ENCODE measurements at places on chromosomes 13 and 19.

- DNase-seq = no peak
Observed at GRCh38 chr13:94974015-94974951, 261.9 kb upstream of the SOX21 start.

DNA sequence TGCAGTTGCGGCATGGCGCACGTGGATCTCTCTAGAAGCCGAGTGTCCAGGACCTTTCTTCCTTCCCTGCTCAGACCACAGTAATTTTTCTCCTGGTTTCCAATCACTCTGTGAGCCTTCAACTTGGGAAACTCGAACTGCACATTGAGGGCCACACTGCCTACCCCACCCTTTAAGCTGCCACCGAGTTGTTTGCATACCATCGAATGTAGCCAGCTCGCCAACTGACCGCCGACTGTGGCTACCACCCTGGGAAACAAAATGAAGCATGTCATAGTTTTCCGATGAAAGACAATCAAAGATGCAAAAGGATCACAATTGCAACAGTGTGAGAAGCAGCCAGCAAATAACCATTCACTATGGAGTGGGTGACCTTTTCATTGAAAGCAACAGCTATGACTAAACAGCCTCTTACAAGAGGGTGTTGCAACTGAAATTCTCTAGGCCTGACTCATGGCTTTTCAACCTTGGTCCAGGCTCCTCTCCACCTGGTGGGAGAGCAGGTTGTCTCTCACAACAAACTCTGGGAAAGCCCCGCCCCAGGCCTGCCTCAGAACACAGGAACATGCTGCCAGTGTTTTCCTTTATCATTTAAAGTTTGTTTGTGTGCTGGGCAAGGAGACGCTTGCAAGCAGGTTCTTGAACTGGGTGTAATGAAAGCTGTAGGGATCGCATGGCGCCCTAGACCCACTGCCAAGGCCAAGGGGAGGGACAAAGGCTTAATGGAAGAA lies 141.7 kb upstream of the SERP2 start:
- DNase-seq = no peak

GRCh38 chr19:50812474-50812873 lies 11.1 kb downstream of the KLK1 start:
- no peak for DNase-seq

DNA sequence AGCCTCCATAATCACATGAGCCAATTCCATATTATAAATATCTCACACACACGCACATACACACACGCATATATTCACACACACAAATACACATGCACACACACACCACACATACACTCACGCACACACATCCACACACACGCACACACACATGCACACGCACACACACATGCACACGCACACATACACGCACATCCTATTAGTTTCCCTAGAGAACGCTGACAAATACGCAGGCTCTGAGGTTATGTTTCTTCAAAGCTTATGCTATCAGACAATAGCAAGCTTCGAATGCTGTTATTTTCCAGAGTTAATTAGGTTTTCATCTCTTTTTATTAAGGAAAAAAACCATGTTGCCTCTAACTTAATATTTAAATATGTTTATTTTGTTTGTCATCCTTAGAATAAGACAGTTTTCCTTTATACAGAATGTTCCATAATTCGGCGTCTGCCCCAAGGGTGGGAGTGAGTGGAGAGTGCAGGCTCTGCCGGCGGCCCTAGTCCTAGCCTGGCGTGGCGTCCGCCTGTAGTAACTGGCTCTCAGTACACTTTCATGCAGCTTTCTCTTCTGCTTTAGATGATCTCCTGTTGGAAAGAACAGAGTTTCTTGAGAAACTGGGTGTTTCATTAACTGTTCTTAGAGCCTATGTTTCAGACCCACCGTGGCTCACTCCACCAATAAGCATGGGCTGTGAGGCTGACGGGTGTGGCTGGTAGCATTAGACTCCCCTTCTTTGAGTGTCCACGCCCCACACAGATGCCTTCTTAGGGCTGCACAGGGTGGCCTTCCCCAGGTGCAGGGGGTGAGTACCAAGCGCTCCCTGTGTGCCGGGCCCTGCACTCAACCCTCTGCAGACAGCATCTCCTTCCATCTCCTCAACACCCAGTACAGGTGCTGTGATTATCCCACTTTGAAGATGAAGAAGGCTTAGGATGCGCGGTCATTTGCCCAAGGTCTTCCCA lies 30.4 kb upstream of the ANKRD10 start:
- DNase-seq = no peak

DNA sequence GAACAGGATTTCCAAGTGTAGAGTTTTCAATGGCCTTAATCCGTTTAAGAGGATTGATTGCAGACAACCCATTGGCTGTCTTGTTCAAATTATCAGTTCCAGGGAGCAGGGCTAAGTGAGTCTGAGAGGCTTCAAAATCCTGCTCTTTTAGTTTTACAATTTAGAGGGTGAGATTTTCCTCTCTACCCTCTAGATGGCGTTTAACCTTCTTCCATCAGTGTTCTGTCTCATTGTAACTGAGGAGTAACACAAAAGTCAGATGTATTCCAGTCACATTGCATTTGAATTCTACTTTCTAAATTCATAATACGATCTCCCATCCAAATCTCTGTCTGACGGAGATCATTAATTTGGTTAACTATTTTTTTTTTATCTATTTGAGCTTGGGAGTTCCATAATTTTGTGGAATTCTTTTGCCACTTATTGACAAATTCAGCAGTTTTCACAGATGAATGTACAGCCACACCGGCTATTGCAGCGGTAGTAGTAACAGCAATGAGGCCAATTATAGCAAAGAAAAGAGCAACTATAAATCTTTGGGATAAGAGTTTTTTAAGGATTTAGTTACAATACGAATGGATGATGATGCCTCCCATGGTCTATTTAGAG lies 7.8 kb upstream of the C19orf84 start:
- peak; percentile 50 for DNase-seq

DNA sequence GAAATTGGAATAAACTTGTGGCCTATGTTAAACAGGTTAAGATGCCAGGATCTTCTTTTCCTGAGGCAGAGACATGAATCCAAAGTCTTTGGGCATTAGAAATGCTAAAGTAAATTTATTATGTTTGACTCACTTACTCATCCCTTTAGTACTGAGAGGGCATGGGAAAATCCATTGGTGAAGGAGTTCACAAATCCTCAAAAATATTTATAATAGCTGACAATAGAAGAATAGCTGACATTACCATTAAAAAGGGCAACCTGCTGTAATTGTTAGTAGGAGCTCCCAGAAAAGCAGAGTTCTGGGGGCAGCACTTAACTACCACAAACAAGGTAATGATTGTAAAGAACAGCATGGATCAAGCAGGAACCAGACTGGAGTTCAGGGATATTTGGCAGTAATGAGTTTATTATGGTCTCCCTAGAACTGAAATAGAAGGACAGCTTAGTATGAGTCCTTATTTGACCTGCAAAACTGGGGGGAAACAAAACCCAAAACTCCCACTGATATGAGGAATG lies 285.8 kb upstream of the KLHL1 start:
- no peak for DNase-seq

DNA sequence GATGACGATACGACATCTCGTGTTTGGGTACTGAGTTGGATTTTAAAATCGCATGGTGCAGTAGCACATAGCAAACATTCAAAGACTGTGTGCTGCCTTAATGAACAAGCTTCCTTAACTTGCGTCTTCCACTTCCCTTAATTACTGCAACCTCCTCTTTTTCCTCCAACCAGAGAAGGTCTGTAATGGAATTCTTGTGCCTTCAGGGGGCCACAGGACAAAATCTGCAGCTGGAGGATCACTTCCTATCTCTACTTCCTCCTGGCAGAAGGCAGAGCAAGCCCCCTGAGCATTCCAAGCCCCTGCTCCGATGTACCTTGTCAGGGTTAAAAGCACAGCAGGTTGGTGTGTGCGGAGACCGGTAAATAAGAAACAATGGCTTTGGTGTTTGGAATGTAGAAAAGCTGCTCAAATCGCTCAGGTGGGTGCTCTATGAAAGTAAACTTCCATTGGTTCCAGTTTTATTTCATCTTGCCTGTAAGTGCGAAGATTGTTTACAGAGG lies 151.3 kb upstream of the UQCRFS1 start:
- no peak for DNase-seq

- no peak for DNase-seq
Observed at GRCh38 chr19:29678484-29679106, 13.3 kb downstream of the PLEKHF1 start.

- DNase-seq = no peak
Observed at GRCh38 chr19:18449552-18449951, 11.6 kb upstream of the ISYNA1 start.

- no peak for DNase-seq
Observed at GRCh38 chr19:42469311-42470235, 26.8 kb upstream of the CXCL17 start.

- no peak for DNase-seq
Observed at GRCh38 chr19:58123354-58123753, 25.3 kb upstream of the ZSCAN18 start.
